ENCODE measurements at places on chromosomes 12 and 14.

GRCh38 chr14:75821831-75822521, 159.8 kb downstream of the TGFB3 start:
- DNase-seq: no peak

GRCh38 chr14:105088812-105089745, 23.8 kb upstream of the GPR132 start:
- no peak for DNase-seq

- DNase-seq: no peak
Observed at GRCh38 chr12:124901003-124901402, 13.4 kb downstream of the UBC start.

DNA sequence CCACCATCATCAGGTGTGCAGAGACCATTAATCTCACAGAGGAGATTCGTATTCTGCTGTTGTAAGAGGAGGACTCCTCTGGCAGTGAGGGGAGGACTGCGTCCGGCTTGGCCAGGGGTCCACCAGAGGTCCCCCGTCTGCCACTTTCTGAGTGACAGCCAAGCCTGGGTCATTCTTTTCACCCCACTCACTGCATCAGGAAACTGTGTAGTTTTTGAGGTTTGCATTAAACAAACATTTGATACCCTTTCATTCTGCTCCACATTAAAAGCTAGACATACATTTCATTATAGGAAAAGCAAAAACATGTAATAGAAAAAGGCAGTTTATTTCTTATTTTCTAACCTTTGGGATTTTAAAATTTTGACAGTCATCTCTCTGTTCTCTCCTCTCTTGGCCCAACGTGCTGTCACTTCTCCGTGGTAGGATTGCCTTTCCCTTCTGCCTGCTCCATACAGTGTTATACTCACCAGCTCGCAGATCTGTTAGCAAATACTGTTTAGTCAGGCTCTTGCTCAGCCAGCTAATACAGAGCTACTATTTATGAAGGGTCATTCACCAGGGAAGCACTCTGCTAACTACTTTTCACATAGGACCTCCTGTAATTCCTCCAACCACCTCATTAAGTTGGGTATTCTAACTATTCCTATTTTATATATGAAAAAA, 99.3 kb downstream of the PELI2 start:
- no peak for DNase-seq

DNA sequence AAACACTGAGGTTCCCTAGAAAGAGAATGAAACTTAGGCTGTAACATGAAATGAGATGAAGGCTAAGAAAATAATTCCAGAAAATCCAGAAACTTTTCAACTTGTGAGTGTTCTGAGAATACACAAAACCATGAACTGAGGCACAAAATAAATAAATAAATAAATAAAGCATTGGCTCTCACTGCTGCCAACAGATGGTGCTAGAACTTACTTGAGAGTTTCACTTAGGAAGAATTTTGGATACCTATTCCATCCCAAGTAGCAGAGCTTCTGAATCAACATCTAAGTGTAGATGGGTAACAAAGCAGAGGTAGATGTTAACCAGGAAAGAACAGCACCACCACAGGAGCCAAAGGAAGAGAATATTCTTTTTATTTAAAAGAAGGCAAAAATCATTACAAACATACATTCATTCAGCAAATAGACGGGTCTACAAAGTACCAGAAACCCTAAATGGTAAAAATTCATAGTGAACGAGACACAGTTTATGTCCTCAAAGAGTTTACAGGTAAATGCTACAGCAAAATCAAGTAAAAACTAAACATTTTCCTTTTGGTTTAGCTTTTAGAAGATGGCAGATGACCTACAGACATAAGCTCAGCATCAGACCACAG, 16.7 kb downstream of the EPS8 start:
- no peak for DNase-seq

DNA sequence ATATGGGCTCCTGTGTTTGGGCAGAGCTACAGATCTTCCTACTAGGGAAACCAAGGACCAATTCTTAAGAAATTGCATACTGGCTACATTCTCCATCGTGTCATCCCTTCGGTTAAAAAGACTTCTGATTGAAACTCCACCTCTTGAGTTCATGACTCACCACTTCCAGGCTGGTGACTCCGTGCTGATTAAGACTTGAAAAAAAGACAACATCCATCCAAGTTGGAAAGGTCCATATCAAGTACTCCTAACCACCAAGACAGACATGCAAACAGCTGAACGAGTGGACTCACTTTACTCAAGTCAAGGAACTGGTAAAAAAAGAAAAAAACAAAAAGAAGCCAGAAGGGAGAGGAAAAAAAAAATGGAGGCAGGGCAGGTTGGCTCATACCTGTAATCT, 63.4 kb downstream of the APOBEC1 start:
- no peak for DNase-seq

- DNase-seq: no peak
Observed at GRCh38 chr14:96126783-96127271, 77.8 kb upstream of the BDKRB2 start.

- DNase-seq: no peak
Observed at GRCh38 chr14:76664790-76665189, 96.5 kb upstream of the VASH1 start.

DNA sequence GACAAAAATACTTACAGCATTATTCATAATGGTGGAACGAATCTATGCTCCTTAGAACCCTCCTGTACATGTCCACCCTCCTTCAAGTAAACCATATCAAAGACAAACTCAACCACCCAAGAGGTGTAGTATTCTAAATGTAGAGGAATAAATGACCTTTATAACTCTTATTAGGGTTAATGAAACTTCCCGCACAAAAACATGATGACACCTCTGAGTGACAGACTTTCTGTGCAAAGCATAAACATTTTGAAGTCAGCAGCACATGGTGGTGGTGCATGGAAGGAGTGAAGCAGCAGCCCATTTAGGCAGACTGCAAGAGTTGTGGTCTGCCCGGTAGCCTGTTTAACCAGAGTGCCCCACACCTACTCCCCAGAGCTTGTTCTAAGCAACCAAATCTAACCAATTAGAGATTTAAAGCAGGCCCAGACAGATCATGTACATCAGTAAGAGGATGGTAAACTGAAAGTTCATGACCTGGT, 615 bp upstream of the ASB8 start:
- no peak for DNase-seq

DNA sequence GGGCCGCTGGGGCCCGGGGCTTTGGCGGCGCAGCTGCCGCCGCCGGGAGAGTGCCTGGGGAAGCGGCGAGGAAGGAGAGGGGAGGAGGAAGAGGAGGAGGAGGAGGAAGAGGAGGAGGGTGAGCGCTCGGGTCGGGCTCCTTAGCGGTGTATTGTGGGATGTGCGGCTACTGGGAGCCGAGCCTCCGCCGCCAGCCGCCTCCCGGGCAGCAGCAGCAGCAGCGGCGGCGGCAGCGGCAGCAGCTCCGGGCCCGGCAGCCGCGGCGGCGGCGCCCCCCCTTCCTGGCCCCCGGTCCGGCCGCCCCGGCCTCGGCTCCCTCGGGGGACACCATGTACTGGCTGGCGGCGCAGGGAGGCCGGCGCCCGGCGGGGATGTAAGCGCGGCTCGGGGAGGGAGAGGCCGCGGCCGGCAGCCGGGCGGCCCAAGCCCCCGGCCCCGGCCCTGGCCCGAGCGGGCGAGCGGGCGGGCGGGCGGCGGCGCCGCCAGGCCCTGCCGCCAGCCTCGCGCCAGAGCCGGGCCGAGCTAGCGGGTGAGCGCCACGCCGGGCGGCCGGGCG, at the start of gene SETD1B:
Gene SETD1B, plus strand, starts transcription at position 149 of the 556 bp plus-strand sequence. CDS start 729 bp downstream, outside the sequence.
- DNase-seq: no peak

DNA sequence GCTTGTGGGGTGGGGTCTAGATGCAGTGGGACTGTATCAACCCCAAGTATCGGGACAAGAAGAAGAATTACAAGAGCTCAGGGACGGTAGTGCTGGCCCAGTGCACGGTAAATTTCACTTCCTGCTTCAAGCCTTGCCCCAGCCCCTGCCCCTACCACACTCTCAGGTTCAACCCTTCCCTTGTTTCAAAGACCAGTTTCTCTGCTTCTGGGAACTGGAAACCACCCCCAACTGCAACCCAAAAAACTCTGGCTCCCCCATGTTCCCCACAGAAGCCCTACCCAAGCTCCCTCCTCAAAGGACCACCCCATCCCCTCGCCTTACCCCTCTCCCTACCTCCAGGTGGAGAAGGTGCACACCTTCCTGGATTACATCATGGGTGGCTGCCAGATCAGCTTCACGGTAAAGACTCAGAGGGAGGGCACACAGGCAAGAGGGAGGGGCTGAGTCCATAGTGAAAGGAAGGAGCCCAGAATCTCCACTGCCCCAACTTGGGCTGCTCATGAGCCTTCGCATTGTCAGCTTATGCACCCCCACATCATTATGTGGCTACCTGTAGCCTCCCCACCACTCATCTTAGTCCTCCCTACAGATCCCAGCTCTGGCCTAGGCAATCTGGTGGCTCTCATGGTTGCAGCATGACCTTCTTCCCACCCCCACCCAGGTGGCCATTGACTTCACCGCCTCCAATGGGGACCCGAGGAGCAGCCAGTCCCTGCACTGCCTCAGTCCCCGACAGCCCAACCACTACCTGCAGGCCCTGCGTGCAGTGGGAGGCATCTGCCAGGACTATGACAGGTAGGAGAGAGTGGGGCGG, 4.3 kb downstream of the CPNE6 start:
- no peak for DNase-seq

GRCh38 chr12:65891219-65891618, 66.9 kb downstream of the HMGA2 start:
- DNase-seq: no peak

DNA sequence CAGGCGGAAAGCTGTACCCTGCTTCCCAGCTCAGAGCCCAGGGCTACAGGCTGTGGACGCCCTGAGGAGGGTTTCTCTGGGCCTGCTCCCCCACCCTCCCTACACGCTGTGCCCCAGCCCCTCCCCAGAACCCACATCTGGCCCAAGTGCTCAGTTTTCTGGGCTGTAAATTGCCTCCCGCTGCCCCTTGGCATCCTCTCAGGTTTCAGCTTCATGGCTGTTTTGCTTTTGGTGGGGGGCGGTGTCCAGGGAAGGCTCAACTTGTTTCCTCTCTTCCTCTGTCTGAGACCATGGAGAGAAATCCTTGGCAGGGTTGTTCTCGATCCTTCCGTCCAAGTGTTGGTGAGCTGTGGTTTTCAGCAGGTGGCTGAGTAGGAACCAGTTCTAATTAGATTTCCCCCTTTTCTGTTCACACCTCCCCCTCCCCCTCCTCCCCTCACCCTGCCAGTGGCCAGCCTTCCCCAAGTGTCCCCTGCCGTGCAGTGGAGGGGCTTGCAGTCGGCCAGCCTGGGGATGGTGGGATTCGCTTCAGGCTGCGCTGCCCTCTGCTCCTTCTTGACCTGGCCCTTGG, 61.8 kb downstream of the TSPAN9 start:
- no peak for DNase-seq
